H1 (cell line): ENCODE measurements at places on chromosomes 1 and 21. TPM values are rescaled to one million over a fixed set of nuclear protein-coding genes. Genes with fewer than 3 reads are reported as not detected.

Gene FOXD2
- total RNA-seq, result not detected in 2 replicates

Gene RAB13
- total RNA-seq, result 157 TPM in 2 replicates

Gene KIF26B
- total RNA-seq, result 0.19 and 0.28 TPM in 2 replicates

Gene SLC30A10
- 0.15 and 0.61 TPM in 2 replicates for total RNA-seq

Gene RAP1GAP
- total RNA-seq, result 7.8 and 8.4 TPM in 2 replicates

Gene LYPD8
- total RNA-seq, result not detected in 2 replicates

Gene SELENBP1
- total RNA-seq, result 15.3 and 20.0 TPM in 2 replicates

Gene PTGER3
- 0.82 and 1.2 TPM in 2 replicates for total RNA-seq

Gene SLFNL1
- not detected in 2 replicates for total RNA-seq

Gene KCND3
- 0.48 and 0.61 TPM in 2 replicates for total RNA-seq

Gene MCOLN2
- total RNA-seq, result 6.1 and 6.3 TPM in 2 replicates

Gene COL11A1
- total RNA-seq, result 27.9 and 28.3 TPM in 2 replicates

DNA sequence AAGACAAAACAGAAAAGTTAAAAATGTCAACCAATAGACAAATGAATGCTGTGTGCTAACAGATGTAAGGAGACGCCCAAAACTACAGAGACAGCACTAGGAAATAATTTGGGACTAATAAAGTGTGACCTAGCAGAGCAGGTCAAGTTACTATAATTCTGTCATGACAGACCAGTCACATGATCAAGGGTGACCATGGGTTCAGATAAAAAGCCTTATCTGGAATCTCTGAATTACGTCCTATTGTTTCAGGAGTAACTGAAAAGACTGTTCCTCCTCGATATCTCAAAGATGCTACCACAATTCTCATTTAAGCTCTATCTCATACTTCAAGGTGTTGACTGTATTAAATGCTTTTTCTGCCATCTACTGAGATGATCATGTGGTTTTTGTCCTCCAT, 31.6 kb downstream of the PARP1 start:
- DNase-seq, result no peak

GRCh38 chr1:162916821-162917613, 56.0 kb upstream of the CCDC190 start:
- no peak for DNase-seq

DNA sequence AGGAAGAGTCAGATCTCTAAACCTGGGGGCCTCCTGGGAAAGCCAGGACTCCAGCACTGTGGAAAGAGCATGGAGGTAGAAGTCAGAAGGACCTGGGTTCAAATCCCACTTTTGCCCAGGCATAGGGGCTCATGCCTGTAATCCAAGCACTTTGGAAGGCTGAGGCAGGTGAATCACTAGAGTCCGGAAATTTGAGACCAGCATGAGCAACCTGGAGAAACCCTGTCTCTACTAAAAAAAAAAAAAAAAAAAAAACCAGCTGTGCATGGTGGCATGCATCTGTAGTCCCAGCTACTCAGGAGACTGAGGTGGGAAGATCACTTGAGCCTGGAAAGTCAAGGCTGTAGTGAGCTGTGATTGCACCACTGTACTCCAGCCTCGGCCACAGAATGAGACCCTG, 31.8 kb downstream of the LDLRAP1 start:
- no peak for DNase-seq

GRCh38 chr1:29832471-29832870, 596.1 kb downstream of the PTPRU start:
- no peak for DNase-seq

DNA sequence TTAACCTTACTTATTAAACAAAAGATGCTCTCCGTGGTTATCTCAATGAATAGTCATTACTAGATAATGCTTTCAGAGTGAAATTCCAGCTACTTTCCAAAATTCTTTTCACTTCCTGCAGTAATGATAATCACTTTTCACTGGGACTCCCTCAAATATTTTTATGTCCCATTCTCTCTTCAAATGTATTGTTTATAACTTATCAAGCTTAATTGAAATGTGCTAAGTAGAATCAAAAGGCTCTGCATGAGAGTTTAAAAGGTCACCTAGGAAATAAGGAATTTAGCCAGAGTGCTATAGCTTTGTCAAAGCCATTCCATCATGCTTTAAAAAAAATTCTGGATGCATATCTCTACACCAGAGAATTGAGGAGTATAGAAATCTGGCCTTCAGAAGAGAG, 106.4 kb downstream of the ODF2L start:
- no peak for DNase-seq

DNA sequence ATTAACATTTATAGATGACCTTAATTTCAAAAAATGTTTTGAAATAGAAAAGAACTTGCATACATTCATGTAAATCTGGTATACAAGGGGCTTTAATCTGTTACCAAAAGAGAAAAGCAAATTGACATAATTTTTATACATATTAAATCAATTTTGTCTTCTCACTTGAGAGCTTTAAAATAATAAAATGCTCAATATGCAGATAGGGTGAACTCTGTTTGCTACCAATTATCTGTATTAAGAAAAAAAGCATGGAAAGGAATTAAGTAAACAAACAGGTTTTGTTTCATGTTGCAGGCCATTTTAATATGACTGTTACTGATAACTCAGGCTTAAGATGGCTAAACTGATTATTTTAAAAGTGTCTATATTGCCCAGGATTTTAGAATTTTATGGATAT, 6.0 kb upstream of the TSHB start:
- no peak for DNase-seq

- DNase-seq, result no peak
Measured at GRCh38 chr21:37338671-37339551, 27.7 kb upstream of the DYRK1A start.

DNA sequence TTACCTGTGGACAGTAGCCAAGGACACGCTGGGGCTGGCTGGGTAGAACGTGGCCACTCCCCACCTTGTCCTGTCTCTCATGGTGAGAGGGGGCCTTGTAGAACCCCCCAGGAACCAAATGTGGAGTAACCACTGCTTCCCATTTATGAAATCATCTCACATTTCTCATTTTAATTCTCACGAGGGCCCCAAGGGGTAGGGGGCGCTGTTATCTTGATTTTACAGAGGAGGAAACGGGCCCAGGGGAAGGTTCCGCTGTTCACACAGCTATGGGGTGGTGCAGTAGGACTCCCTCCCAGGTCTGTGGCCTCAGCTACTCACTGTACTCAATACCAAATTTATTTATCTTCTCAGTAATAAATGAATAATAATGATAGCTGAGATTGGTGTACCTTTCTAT, 5.5 kb downstream of the SMPDL3B start:
- DNase-seq, result peak; percentile 73

GRCh38 chr21:41302976-41303375, 13.6 kb upstream of the FAM3B start:
- no peak for DNase-seq

GRCh38 chr1:113949007-113949406, 19.9 kb downstream of the HIPK1 start:
- DNase-seq, result no peak

DNA sequence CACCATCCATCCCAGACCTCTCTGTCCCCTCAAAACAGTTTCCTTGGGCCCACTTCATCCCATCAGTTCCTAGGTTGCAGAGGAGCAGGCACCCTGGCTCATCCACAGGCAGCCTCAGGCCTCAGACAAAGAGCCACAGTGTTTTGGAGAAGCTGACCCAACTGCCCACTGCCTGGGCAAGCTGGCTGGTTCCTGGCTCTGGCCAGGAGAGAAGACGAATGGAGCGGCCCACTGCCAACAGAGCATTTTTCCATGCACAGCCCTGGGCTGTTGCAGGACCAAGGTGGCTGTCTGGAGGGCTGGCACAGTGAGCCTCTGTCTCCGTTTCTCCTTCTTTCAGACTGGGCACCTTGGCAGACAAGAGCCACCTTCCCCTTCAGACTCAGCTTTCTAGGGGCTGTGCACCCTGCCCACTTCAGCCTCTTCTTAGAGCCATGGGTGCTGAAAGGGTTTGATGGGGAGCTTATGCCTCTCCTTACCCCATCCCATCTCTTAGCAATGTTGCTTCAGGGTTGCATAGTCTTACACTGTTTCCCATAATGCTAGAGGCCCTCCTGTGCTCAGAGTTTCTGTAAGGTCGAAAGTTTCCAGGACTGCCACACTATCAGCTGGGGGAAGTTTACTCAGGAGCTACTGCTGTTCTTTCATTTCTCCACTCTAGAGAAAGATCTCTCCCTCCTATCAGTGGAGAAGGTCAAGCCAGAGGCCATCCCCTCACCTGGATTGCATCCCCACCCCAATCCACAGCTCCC, 973 bp downstream of the FMOD start:
- no peak for DNase-seq

- peak; percentile 56 for DNase-seq
Measured at GRCh38 chr1:245336149-245336983, 181.6 kb downstream of the KIF26B start.

GRCh38 chr1:180221462-180221861, 8.6 kb upstream of the LHX4 start:
- DNase-seq, result no peak

- DNase-seq, result peak; percentile 57
Measured at GRCh38 chr1:204829133-204829825, 41.4 kb upstream of the NFASC start.

- DNase-seq, result no peak
Measured at GRCh38 chr1:65880611-65881010, 87.9 kb downstream of the PDE4B start.

DNA sequence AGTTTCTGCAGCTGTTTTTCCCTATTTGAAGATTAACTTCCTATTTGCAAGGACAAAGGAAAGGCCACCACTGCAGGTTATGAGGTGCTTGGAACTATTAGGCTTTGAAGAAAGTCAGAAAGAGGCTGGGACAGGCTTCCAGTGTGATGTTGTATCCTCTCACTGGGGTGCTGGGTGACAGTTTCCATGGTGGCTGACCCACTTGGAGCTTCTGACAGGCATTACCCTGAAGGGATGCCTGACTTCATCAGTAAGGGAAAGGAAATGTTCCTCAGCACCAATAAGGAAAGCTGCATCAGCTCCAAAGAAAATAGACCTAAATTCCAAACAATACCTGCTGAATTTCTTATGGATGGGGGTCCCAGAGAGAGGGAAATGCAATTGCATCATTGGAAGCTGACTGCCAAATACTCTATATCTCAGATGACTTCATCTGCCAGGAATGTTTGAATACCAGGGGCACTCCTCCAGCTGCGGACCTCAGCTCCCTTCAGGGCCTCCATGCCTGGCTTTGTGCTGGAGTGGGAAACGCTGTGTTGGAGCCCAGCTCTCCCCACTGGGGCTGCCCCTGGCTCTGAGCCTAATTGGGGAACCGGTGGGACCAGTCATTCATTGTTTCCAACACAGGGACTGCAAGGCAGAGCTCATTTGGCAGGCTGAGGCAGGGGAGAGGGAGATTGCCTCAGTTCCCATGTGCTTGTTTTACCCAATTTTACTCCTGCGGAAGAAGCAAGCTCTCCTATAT, 76.6 kb downstream of the RGL1 start:
- DNase-seq, result peak; percentile 51

- DNase-seq, result no peak
Measured at GRCh38 chr21:32611471-32611997, 643 bp downstream of the CFAP298 start.

GRCh38 chr21:32592929-32593502, 7.7 kb upstream of the TCP10L start:
- no peak for DNase-seq

DNA sequence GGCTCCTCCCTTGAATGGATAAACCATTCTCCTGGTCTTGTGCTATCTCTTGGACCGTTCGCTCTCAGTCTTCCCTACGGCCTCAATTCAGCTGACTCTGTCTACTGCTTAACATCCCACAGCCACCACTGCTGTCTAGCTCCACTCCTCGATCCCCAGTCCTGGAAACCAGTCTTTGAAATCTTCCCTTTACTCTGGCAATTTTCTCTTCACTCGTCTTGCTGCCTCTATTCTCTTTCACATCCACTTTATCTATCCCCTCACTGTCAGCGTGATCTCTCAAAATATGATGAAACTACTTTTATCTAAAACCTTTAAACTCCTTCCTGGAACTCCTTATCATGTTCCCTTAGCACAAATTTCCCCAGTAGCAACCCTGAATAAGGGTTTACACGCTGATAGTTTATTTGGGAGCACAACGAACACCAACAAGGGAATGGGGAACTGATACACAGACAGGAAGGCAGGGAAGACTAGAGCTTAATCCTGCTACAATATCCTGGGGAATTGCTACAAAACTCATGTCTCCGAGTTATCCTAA, 131.6 kb upstream of the SAMSN1 start:
- no peak for DNase-seq

- no peak for DNase-seq
Measured at GRCh38 chr1:20318971-20319370, 28.3 kb downstream of the VWA5B1 start.

DNA sequence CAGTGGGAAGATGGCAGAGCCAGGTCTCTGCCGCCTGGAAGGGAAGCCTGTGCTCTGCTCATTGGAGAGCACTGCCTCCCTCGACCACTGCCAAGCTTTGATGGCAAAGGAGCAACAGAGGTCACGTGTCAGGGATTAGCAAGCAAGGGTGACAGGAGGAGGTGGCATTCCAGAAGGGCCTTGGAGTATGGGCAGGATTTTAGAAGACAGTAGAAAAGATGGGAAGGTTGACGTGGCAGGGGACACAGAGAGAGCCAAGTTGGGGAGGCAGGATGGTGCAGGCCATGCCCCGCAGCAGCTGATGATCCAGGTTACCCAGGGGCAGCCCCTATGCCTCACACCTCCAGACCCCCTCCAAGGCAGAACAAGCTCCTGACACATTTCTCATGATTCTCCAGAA, 21.9 kb upstream of the LBR start:
- no peak for DNase-seq

DNA sequence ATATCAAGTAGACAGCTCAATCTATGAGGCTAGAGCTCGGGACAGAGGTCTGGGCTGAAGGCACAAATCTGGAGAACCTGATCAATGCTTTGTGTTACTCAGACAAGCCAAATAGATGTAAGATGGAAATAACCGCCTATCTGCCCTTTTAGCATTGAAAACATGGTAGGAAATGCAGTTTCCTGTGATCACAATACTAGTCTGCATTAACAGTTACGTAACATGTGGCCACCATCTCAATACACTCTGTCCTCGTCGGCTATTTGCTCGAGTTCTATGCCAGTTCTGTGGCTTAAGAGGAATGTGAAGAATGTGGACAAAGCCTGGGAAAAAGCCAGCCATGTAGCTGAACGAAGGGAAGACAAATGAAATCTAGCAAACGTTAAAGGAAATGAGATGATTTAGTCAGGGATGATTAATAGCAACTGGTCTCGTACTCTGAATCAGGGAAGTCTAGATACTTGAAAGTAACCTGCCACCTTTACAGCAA, 73.3 kb downstream of the HSF2BP start:
- DNase-seq, result no peak

DNA sequence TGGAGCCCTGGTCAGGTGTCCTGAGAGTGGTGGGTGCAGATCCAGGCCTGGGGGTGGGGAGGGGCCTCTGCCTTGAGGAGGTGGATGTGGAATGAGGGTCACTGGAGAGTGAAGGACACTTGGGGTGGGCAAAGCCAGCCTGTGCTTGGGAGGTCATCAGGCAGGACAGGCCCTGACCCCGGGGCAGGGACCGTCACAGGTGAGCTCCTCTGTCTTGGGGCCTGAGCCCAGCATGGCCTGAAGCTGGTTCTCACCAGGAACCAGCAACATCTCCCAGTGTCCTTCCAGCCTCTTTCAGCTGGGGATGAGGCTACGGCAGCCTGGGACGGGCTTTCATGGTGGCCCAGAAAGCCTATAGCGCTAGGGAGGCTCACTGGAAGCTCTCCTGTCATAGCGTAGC, 831 bp upstream of the KRTAP10-2 start:
- DNase-seq, result no peak

- no peak for DNase-seq
Measured at GRCh38 chr1:2247760-2248126, 19.6 kb downstream of the SKI start.
